Effector CD8-positive, alpha-beta T cell (primary cell): ENCODE measurements at places on chromosomes 7 and 10.

DNA sequence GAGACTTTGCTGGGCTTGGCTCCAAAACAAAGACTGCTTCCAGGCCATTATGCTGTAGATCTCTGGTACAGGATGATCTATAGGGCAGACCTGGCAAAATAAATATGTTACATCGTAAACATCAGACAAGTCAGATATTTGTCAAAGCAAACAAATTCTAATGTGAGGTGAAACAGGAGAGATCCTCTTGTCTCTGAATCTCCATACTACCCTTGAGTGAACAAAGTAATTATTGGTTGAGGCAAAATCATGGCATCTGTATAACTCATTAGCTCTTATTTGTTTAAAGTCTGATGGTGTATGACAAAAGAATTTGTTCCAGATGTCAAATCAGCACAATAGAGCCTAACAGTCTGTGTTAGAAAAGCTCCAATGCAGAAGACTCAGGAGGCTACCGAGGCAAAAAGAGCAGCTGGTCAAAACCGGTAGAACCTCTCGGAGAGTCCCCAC is 1291.5 kb downstream of the TYW1 start:
- DNase-seq: no peak

DNA sequence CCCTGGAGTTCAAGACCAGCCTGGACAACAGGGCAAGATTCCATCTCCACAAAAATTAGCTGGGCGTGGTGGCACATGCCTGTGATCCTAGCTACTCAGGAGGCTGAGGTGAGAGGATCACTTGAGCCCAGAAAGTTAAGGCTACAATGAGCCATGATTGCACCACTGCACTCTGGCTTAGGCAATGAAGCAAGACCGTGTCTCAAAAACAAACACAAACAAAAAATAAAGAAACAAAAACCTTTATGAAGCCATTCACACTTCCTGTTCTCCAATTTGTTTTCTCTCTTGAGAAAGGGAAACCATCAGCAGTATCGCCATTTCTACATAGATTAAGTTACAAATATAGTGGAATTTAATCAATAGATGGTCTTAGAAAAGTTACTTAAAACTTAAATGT is 19.8 kb downstream of the YME1L1 start:
- no peak for DNase-seq

GRCh38 chr7:108351729-108352131 is 104.5 kb downstream of the NRCAM start:
- DNase-seq: no peak

DNA sequence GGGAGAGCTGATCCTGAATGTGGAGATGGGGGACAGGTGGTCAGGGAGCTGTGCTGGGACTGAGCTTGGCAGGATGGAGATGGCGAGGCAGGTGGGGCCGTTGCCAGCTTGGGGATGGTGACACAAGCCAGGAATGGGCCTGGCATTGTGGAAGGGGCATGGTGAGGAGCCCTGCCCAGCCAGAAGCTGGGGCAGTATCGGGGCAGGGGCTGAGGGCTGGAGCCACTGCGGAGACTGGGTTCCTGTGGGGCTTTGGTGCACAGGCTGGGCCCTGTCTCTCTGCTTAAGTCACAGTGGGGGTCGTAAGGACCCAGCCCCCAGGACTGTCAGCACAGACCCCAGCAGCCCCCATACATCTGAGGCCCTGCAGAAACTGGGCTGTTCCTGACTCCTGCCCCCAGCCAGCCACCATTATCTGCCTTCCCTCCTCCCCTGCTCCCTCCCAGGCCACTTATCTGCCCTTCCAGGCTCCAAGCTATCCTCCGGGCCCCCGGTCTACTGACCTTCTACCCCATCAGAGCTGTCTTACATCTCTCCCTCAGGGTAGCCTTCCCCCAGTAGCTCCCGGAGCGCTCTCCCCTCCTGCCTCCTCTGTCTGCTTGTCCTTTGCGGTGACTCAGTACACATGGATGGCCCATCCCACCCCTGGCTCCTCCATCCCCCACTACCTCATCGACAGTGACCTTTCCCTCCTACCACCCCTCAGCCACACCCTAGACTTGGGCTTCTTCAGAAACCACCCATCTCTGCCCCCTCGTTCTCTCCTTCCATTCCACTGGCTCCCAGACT is 44.2 kb downstream of the PPIF start:
- no peak for DNase-seq

GRCh38 chr7:43112941-43113621 is 634 bp downstream of the HECW1 start:
- no peak for DNase-seq

DNA sequence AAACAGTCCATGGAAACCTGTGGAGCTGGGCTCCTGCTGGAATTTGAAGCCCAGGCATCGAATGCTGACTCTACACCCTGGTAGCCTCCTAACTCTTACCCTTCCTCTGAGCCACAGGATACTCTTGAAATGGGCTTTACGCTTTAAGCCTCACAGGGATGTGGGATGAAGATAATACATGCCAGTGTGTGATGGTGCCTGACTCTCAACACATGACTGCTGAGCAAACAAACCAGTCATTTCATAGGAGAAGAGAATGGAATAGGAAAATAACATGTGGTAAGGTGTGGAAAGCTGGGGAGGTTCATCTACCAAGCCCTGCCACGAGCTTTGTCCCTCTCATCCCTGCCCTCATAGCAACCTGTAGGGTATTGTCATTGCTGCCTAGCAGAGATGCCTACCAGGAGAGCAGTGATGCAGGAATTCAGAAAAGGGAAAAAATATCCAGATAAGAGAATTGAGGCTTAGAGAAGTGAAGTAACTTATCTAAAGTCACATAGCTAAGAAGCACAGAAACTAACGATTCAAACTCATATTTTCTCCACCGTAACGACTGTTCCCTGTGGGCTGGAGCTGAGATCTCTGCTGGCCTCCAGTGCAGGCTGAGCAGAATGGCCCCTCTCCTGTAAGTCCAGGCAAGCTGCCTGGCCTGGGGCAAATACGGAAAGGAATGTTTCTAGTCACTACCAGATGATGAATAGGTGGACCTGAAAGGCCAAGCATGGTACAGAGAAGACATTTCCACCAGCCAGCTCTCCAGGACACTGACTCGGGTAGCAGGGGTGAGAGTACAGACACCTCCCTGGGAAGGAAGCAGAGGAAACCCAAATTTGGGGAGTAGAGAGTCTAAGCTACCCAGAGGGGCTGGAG is 90.2 kb upstream of the DUSP5 start:
- no peak for DNase-seq

- no peak for DNase-seq
These were observed 7.8 kb downstream of the SUN1 start for GRCh38 chr7:840001-840600.

DNA sequence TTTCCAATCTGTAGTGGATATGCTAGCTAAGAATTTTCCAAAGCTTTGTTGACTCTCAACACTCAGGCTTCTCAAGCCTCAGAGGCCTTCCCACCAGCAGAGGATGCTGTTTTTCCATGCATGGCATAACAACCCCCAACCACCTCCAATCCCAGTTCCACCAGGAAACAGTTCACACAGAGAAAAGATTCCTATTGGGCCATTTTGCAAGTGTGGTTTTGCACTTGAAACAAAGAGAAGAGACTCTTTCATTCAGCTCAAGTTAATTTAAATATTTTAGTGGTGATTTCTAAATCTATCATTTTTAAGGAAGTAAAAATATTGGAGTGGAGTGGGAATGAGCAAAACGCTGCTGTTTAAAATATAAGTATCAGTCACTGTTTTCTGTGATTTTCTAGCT is 105.6 kb upstream of the COL1A2 start:
- DNase-seq: no peak

DNA sequence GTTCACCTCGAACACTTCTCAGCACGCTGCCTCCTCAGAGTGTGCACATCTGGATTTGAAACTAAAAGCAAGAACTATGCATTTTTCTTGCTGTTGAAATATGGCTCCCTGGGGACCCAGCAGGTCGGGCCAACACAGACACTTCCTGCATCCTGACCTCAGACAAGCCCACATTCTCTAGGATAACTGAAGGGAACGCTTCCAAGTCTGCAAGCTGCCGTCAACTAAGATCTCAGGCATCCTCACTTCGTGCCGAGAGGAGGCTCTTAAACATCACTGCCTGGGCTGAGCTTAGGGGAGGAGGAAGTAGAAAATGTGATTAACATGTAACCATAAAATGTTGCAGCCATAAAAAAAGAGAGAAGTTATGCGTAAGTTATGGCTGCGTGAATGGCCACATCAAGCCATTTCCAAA is 65.5 kb downstream of the PYROXD2 start:
- DNase-seq: no peak

DNA sequence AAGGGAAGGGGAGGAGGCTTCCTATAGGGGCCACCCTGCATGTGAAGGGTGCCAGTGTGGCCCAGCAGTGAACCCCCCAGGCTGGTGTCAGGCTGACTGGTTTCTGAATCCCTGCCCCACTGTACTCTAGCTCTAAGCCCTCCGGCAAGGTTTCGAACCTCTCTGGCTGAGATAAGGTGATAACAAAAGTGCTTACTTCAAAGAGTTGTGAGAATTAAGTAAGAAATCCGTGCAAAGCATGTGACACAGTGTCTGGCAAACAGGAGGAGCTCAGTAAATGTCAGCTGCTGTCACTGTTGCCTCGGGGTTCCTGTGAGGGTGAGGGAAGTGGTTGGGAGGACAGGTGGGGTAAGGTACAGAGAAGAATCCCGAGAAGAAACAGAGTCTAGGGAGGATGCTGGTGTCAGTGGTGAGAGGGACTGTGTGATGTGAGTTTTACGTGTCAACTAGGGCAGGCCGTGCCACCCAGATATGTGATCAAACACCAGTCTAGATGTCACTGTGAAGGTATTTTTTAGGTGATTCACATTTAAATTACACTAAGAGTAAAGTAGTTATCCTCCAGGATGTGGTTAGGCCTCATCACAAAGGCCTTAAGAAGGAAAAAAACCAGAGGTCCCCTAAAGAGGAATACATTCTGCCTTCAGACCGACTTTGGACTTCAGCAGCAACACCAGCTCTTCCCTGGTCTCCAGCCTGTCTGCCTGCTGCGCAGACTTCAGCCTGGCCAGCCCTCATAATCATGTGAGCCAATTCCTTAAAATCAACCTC is 64.4 kb downstream of the BPGM start:
- DNase-seq: peak; percentile 13

DNA sequence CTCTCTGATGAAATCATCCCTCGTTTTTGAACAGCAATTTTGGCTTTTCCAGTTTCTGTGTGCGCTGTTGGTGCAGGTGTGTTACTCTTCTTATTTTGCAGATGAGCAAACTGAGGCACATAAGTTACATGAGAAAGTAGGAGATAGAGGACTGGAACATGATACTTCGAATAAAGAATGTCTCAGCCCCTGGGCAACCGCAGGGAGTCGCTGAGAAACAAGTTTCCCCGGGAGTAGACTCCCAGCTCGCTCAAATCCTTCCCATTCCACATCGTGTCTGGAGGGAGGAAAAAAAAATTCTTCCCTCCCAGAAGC is 18.0 kb downstream of the MXI1 start:
- DNase-seq: no peak

- DNase-seq: no peak
These were observed 104.4 kb upstream of the ZMIZ1 start for GRCh38 chr10:78964274-78964951.

DNA sequence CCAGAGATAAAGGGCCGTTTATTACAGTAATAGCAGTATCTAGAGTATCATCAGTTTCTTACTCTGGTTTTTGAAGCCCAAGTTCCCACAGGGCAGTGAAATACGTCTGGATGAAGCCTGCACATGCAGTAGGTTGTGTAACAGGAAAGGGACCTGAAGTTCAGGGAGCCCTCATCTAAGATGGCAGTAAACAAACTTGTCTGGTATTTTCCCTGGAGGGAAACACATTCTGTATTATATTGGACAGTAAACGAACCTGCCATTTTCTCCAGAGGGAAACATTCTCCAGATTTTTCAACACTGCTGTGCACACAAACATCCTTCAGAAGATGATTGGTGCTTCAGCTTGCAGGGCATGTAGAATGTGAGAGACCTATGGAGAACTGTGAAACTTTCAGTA is 189.9 kb downstream of the TFEC start:
- no peak for DNase-seq

- no peak for DNase-seq
These were observed 80.4 kb downstream of the TCF7L2 start for GRCh38 chr10:113030453-113030852.

DNA sequence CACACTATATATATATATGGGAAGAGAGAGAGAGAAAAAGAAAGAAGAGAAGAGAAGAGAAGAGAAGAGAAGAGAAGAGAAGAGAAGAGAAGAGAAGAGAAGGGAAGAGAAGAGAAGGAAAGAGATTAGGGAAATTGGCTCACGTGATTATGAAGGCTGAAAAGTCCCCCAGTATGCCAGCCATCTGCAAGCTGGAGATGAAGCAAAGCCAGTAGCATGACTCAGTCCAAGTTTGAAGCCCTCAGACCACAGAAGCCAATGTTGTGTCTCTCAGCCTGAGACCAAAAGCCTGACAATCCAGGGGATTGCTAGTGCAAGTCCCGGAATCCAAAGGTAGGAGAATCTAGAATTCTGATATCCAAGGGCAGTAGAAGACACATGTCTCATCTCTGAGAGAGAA is 206.3 kb upstream of the PRSS1 start:
- DNase-seq: no peak

DNA sequence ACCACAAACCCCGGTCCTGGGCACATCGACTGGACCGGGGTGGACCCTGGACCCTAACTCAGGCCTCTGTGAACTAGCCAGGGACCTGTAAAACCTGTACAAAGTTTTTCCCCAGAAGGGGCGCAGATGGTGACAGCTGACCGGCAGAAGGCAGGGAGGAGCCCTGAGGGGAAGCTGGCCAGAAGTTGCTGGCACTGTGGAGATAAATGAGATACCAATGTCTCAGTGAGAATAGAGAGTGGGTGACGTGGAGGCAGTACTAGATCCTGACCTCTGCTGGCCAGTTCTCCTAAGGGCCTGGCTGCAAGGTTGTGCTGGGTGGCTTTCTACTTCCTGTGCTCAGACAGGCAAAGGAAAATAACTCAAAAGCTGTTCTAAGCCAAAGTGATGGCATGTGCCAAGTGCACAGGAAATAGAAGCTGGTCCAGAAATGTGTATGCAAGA is 10.6 kb upstream of the TSPAN14 start:
- no peak for DNase-seq

GRCh38 chr10:12631216-12631615 is 281.9 kb downstream of the CAMK1D start:
- no peak for DNase-seq

GRCh38 chr7:47776335-47776734 is 171.9 kb downstream of the PKD1L1 start:
- DNase-seq: no peak

- DNase-seq: no peak
These were observed 47.4 kb upstream of the R3HCC1L start for GRCh38 chr10:98086837-98087708.

DNA sequence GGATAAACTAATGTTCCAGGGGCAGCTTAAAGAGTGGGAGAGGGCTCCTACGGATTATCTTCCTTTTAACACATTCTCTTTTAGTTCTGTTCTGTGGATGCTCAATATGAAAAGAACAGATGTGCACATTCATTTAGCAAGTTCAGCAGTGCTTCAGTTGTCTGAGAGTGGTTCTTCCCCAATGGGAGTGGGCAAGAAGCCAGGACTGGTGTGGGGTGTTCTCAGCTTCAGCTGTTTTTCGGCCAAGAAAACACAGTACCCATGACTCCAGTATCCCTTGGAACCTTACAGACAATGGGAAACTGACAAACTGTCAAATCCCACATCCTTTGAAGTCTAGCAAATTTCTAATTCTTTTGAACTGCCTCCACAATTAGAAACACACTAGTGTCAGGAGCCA is 71.5 kb upstream of the LRRC17 start:
- DNase-seq: no peak

GRCh38 chr7:1357601-1358271 is 101.5 kb downstream of the MICALL2 start:
- DNase-seq: no peak
